ENCODE measurements at places on chromosomes 2 and 18.

GRCh38 chr2:180144338-180144813 is 137.3 kb upstream of the CWC22 start:
- DNase-seq = no peak

DNA sequence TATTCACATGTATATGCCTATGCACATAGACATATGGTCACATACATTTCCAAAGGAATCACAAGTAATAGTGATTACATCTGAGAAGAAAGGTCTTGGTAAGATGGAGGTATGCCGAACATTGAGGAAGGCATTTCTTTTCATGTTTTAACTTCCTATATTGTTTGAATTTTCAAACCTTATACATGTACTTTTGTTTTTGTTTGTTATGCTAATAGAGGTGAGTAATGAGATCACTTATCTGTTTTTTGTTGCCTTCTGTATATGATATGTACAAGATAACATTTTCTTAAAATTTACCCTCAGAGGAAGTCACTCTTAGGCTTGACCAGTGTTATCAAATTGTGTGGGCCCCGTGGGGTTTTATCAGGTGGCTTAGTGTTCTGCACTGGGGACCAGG is 166.5 kb upstream of the OTX1 start:
- DNase-seq = no peak

DNA sequence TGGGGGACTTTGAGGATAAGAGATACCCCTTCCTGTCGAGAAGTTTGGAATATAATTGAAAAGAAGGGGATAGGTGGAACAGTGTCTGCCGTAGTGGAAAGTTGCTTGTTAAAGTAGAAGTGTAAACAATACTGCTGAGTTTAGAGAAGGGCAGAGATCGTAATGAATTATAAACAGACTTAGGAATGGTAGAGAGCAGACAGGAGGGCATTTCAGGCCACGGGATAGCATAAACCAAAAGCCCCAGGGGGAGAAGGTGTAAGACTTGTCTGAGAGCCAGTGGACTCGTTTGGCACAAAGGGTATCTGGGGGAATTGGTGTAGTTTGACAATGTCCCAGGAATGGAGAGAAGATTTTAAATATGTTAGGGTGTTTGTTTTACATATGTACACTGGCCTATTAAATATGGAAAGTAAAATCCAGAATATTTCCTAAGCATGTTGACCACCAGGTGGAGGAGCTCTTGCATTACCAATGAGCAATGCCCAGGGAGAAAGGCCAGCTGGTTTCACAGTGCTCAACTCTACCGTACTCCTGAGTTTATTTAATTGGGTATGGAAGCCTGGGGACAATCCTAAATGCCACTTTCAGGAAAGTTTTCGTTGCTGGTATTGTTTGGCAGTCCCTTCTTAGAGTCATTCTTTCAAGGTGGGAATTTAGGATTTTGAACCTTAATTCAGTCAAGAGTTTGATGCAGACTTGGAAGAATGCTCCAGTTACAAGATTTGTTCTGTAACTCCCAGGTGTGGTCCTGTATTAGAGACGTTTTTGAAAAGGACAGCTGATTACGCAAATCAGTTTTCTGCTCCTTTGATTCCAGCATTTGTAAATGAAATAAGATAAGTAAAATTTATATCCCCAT is 7.5 kb downstream of the COPS8 start:
- DNase-seq = no peak

DNA sequence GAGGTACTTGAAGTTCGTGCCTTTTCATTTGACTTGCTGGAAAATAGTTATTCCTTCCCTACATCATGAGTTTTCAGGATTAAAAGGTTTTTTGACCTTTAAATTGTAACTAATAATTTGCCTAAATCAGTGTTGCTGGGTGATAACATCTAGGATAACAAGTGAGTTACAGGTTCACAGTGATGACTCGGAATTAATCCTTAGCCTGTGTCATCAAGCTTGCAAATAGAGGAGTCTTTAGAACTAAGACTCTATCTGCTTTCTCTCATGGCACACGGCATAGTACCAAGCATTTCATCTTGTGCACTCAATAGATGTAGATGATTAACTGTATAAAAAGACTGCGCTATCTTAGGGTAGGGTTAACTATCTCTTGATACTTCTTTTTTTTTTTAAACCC is 79.5 kb downstream of the CAMKMT start:
- no peak for DNase-seq

- no peak for DNase-seq
Measured at GRCh38 chr2:213098612-213099011, 52.8 kb downstream of the IKZF2 start.

DNA sequence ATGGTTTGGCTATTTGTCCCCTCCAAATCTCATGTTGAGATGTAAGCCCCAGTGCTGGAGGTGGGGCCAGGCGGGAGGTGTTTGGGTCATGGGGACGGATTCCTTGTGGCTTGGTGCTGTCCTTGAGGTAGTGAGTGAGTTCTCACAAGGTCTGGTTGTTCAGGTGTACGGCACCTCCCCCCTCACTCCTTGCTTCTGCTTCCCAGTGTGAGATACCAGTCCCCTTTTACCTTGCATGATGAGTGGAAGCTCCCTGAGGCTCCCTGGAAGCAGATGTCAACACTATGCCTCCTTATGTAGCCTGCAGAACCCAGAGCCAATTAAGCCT is 232.6 kb downstream of the LDLRAD4 start:
- no peak for DNase-seq
